ENCODE measurements at places on chromosomes 7 and 10. TPM values are rescaled to one million over a fixed set of nuclear protein-coding genes. Genes with fewer than 3 reads are reported as not detected.

GRCh38 chr10:86437447-86437846 lies 70.9 kb upstream of the GRID1 start:
- peaks cover 31% of the 10 kb centered on the region for H3K36me3 ChIP-seq
- H3K27me3 ChIP-seq: no peaks in the 10 kb centered on the region
- no peak for DNase-seq
- no peak overlapping the region for H3K4me3 ChIP-seq
- peaks cover 26% of the 10 kb centered on the region for H3K4me1 ChIP-seq

DNA sequence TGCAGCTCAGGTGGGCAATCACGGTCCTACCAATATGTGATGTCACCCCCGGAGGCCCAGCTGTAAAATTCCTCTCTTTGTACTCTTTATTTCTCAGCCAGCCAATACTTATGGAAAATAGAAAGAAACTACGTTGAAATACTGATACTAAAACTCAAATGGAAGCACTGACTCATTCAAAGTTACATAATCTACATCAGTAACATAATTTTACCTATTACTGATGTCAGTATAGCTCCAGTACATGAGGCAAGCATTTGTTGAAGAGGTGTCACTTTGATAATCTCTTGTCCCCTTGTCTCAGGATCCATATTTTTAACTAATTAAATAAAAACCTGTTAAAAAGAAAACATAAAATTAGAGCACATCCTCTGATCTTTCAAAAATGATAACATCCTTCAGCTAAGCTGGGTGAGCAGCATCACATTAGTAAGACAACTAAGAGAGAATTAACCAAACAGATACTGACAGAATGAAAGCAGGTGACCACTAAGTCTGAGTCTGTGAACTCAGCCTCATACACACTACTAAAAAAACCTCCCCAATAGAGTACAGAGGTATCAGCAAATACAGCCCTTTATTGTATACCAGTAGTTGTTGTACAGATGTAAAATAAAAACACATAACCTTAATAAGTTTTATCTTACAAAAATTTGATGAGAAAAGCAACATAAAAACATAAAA lies 17.6 kb downstream of the SLC25A40 start:
- peaks cover 17% of the 10 kb centered on the region for H3K4me1 ChIP-seq
- no peak overlapping the region for H3K4me3 ChIP-seq
- H3K27ac ChIP-seq: peak overlapping the region; percentile 81
- peaks cover 34% of the 10 kb centered on the region for H3K36me3 ChIP-seq
- H3K27me3 ChIP-seq: no peaks in the 10 kb centered on the region

DNA sequence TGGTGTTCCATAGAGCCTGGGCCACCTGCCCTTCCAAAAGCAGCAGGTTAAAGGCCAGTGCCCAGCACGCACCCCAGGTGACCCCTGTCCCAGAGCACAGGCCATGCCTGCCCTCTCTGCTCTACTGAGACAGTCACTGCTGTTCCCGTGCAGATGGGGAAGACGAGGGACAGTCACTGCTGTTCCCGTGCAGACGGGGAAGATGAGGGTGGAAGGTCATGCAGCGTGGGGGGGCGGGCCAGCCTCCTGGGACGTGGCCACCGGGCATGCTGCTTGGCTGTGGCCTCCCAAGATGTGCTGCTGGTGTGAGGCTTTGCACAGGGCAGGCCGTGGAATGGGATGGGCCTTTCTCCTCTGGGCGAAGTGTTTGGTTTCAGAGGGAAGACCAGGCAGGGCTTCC lies 18.4 kb downstream of the LRRC27 start:
- no peak for DNase-seq
- H3K36me3 ChIP-seq: no peaks in the 10 kb centered on the region
- peaks cover 2% of the 10 kb centered on the region for H3K4me1 ChIP-seq
- H3K27ac ChIP-seq: no peak overlapping the region
- no peaks in the 10 kb centered on the region for H3K27me3 ChIP-seq
- no peak overlapping the region for H3K4me3 ChIP-seq

- no peak for DNase-seq
- H3K27ac ChIP-seq: peak overlapping the region; percentile 79
- H3K27me3 ChIP-seq: no peaks in the 10 kb centered on the region
- H3K4me3 ChIP-seq: no peak overlapping the region
- peaks cover 75% of the 10 kb centered on the region for H3K4me1 ChIP-seq
- H3K36me3 ChIP-seq: peaks cover 4% of the 10 kb centered on the region
Measured at GRCh38 chr7:116231949-116232348, 21.6 kb downstream of the TES start.

DNA sequence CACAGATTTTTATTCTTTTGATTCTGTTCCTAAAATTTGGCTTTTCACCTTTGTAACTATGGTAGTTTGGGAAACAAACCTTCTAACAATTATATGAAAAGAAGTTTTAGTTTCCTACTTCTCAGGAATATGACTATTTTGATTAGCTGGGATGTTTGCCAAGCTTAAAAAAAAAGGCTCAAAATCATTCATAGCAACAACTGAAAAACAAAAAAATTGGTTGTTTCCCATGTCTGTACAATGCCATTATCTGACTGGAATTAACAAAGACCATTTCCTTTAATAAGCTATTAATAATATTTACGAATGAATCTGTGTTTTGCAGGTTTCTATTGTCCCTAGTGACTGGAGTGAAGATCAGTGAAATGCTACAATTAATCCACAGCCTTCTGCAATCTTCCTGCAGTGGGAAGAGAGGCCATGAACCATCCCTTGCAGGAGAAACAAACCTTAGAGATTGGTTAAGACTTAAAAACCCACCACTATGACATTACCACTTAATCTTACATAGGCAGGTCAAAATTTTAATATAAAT lies 4.2 kb downstream of the PURB start:
- peaks cover 82% of the 10 kb centered on the region for H3K36me3 ChIP-seq
- no peaks in the 10 kb centered on the region for H3K27me3 ChIP-seq
- peaks cover 51% of the 10 kb centered on the region for H3K4me1 ChIP-seq

DNA sequence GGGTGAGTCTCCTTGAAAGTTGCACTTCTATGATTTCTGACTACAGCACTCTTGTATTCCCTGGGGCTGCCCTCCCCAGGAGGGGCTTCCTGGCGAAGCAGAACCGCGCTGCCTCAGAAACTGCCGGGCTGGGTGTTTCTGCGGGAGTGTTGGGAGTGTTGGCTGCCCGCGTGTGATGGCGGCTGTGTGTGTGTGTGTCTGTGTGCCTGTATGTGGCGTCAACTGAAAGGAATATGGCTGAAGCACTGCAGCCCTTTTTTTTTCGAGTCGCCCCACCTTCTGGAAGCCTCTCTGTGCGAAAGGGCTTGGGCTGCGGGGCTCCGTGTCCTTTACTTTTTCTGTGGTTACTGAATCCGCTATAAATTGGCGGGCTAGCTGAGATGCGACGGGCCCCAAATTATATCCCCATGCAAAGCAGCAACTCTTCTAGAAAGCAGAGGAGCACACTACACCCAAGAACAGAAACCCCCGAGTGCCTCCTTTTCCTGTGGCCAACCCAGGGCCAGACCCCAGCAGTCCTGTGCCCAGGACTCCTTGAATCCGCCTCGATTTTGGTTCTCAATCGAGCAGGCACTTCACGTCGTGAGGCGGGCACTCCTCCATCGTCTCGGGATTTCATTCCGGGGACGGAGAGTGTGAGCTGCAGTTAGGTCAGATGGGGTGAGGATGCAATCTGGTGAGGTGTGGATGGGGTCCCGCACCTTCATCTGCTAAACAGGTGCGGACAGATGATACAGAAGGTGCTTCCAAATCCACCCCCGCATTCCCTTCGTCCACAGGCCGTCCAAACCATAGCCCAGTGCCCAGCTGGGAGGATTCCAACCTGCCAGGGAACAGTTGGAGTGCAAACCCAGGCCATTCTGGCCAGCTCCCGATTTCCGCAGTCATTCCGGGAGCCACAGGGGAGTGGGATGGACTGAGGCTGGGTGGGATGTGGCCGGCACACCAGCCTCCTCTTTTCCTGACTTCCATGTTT lies 22.5 kb upstream of the ZNF273 start:
- no peak overlapping the region for H3K4me3 ChIP-seq
- peaks cover 73% of the 10 kb centered on the region for H3K27me3 ChIP-seq
- no peaks in the 10 kb centered on the region for H3K36me3 ChIP-seq
- no peak for DNase-seq
- peaks cover 15% of the 10 kb centered on the region for H3K4me1 ChIP-seq

DNA sequence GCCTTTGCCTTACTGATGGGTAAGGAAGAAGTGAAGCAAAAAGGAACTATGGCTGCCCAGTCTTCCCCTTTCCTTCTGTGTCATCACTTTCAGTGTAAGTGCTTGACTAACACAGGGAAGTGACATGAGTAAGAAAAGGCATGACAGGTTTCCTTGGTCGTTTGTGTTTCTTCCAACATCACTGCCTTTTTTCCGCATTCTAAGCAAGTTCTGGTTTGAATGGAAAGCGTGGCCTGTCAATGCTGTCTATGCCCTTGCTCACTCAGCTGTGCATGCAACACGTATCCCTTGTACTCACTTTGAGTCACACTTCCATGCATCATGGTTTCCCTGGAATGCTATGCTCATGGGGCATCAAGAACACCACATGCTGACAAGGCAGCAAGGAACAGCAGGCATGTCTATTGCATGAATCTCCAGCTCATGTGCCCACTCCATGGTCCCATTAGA lies 111.8 kb downstream of the OAT start:
- DNase-seq: no peak
- no peaks in the 10 kb centered on the region for H3K27me3 ChIP-seq
- no peak overlapping the region for H3K4me3 ChIP-seq
- no peak overlapping the region for H3K27ac ChIP-seq
- H3K36me3 ChIP-seq: no peaks in the 10 kb centered on the region
- no peaks in the 10 kb centered on the region for H3K4me1 ChIP-seq

DNA sequence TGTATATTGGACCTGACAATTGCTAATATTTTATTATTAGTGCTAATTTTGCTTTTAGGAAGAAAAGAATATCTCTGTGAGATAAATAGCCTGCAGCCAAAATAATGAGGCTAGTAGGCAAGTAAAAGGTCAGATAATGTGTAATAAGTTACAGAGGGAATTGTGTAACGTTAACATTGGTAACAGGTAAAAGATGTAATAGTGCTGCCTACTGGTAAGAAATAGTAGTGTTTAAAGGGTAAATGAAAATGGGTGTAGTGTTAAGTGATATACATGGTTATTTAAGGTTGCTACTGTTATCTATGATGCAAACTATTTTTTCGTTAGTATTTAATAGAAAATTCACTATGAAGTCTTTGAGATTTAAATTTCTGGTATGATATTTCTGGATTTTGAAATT lies 9.2 kb upstream of the FOXP2 start:
- no peaks in the 10 kb centered on the region for H3K4me1 ChIP-seq
- no peaks in the 10 kb centered on the region for H3K36me3 ChIP-seq
- H3K4me3 ChIP-seq: no peak overlapping the region

DNA sequence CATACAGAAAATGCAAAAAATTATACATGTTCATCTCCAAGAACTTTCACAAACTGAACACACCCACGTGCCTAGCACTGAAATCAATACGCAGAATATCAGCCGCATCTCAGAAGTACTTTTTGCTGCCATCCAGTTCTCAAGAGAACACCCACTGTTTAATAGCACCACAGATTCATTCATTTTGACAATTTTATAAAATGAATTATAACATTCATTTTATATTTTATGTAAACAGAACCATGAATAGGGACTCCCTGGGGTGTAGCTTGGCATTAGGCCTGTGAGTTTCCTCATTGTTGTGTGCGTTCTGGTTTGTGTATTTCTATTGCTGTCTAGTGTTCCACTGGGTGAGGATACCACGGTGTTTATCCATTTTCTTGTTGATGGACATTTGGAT lies 77.3 kb upstream of the PIP4K2A start:
- peaks cover 5% of the 10 kb centered on the region for H3K36me3 ChIP-seq
- no peak overlapping the region for H3K4me3 ChIP-seq
- no peaks in the 10 kb centered on the region for H3K4me1 ChIP-seq
- H3K27ac ChIP-seq: no peak overlapping the region
- H3K27me3 ChIP-seq: peaks cover 4% of the 10 kb centered on the region

- no peaks in the 10 kb centered on the region for H3K4me1 ChIP-seq
- no peaks in the 10 kb centered on the region for H3K36me3 ChIP-seq
- no peak overlapping the region for H3K4me3 ChIP-seq
- no peak overlapping the region for H3K27ac ChIP-seq
- no peak for DNase-seq
Measured at GRCh38 chr7:53191191-53191695, 155.8 kb downstream of the POM121L12 start.

DNA sequence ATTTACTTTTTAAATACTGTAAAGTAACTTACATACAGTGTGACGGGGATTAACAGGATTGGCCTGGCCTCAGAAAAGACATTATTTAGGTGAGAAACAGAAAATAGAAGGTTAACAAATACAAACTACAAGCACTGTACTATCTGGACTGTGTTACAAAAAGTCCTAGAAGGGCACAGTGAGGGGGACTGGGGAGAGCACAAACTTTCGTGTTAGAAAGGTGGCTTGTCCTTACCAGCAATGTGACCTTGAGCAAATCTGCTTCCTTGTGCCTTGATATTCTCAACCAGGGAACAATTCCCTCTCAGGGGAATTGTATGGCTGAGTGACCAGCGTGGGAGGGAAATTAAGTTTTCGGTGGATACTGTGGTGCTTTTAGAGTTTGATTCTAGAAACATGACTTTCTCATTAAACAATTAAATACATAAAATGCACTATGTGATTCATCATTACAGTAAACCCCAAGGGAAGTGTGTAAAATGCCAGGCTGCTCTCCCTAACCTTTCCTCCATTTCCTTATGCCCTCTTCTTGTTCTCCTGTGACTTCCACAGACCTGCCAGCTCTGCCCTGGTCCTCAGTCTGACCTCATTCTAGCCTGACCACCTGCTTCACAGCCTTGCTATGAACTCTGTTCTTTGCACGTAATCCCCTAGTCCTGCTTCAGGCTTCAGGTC lies 57.7 kb downstream of the OSBPL3 start:
- no peak overlapping the region for H3K4me3 ChIP-seq
- DNase-seq: no peak
- peaks cover 14% of the 10 kb centered on the region for H3K36me3 ChIP-seq
- H3K27me3 ChIP-seq: no peaks in the 10 kb centered on the region

- no peaks in the 10 kb centered on the region for H3K27me3 ChIP-seq
- no peaks in the 10 kb centered on the region for H3K36me3 ChIP-seq
- H3K4me1 ChIP-seq: peaks cover 8% of the 10 kb centered on the region
- H3K27ac ChIP-seq: no peak overlapping the region
Measured at GRCh38 chr10:75070961-75071428, 40.5 kb upstream of the SAMD8 start.

DNA sequence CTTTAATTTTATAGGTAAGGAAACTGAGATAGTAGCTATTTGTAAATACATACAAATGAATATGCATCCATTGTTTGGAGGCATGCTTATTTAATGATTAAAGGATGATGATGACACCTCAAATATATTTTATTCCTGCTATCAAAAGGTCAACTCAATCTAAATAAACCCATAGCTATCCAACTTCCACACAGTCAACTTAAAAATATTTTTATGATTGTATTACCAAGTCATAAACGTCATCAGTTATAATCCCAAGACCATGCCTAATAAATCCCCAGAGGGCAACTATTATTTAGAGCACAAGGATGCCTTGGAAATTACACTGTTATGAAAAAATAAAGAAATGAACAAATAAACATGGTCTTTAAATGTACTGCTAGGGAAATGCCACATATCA lies 102.1 kb downstream of the MPP7 start:
- DNase-seq: no peak
- H3K4me1 ChIP-seq: peaks cover 2% of the 10 kb centered on the region
- peaks cover 14% of the 10 kb centered on the region for H3K36me3 ChIP-seq
- H3K4me3 ChIP-seq: no peak overlapping the region

- no peak overlapping the region for H3K27ac ChIP-seq
- no peaks in the 10 kb centered on the region for H3K4me1 ChIP-seq
- H3K36me3 ChIP-seq: no peaks in the 10 kb centered on the region
Measured at GRCh38 chr7:41189866-41190265, 513.0 kb downstream of the INHBA start.

EIF4H gene
- total RNA-seq: 423 TPM

POLD2 gene
- 296 TPM for total RNA-seq

PNLIP gene
- total RNA-seq: not detected

PRPS1L1 gene
- not detected for total RNA-seq

GOLGA7B gene
- total RNA-seq: 0.90 TPM

ANKIB1 gene
- 38.6 TPM for total RNA-seq

CH25H gene
- total RNA-seq: 0.16 TPM

TRIL gene
- not detected for total RNA-seq

BRAF gene
- total RNA-seq: 26.6 TPM

TMEM213 gene
- total RNA-seq: not detected

Measured in activated naive CD8-positive, alpha-beta T cell treated with anti-CD3 and anti-CD28 coated beads for 36 hours (primary cell).